ENCODE measurements at places on chromosomes 1 and 21. TPM values are rescaled to one million over a fixed set of nuclear protein-coding genes. Genes with fewer than 3 reads are reported as not detected.

DNA sequence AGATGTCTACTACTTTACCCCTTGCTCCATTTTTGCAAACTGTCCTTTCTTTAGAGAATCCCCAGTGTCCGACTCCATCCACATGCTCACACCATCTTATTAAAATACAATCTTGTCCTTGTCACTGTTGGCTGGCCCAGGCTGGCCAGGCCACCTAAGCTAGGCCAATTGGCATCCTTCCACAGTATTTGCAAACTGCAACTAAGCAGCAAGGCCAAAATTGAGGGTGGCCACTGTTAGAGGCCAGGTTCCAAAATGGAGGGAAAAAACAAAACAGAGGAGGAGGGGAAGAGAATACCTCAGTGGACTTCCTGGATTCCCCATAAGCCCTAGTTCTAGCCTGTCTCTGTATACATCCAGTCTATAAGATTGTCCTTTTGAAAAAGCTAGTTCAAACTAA, 4.3 kb downstream of the FAM89A start:
- no peak for DNase-seq

GRCh38 chr21:46100426-46100825, 2.5 kb downstream of the COL6A2 start:
- DNase-seq: no peak

DNA sequence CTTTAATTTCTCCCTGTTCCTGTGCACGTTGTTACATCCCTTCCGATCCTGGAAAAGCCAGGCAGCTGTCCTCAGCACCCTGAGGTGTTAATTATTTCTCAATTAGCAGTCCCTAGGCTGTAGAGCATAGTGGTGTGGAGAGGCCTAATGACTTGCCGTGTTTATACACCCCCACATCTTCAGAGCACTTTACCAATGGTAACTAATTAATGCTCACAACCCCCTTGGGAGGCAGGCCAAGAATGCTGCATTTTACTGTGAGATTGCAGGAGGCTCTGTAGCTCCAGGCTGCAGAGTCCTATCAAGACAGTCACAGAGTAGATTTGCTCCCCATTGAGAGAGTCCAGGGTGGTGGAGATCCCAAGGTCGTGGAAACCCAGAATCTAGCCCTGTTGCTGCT, 2.4 kb upstream of the PARS2 start:
- no peak for DNase-seq

Gene DMRTA2
- polyA plus RNA-seq: not detected

Gene LCE1F
- 0.96 TPM for polyA plus RNA-seq

DNA sequence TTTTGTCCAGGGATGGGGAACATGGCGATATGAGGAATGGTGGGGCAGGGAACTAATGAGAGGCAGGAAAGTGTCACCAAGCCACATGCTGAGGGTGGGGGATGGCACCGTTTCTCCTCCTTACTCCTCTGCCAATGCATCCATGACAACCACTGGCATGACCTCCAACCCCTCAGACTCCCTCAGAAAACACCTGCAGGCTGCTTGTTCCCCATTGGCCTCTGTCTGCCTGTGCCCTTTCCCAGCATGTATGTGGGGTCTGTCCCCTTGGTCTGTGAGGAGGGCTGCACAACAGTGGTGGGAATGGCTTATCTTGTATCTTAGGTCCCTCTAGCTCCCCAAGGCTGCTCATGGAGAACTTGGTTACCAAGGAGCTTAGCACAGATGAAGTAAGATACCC, 137.2 kb upstream of the NGF start:
- no peak for DNase-seq

- no peak for DNase-seq
Observed at GRCh38 chr21:15788847-15789523, 59.2 kb downstream of the USP25 start.

DNA sequence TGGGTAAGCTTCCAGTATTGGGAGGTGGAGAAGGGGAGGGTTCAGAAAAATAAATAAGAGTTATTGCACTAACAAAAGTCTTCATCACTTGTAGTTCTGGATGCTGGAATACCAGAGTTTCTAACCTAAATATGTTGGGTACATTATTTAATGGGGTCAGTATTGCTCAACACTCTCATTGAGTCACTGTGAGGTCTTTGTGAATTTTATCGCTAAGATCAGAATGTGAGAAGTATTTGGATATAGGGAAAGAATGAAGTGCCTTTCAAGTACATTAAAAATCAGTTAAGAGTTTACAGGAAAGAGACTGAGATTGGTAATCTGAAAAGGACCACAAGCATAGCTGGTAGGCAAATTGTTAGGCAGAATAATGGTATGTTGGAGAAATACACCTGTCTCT, 8.8 kb downstream of the SNRPE start:
- no peak for DNase-seq

DNA sequence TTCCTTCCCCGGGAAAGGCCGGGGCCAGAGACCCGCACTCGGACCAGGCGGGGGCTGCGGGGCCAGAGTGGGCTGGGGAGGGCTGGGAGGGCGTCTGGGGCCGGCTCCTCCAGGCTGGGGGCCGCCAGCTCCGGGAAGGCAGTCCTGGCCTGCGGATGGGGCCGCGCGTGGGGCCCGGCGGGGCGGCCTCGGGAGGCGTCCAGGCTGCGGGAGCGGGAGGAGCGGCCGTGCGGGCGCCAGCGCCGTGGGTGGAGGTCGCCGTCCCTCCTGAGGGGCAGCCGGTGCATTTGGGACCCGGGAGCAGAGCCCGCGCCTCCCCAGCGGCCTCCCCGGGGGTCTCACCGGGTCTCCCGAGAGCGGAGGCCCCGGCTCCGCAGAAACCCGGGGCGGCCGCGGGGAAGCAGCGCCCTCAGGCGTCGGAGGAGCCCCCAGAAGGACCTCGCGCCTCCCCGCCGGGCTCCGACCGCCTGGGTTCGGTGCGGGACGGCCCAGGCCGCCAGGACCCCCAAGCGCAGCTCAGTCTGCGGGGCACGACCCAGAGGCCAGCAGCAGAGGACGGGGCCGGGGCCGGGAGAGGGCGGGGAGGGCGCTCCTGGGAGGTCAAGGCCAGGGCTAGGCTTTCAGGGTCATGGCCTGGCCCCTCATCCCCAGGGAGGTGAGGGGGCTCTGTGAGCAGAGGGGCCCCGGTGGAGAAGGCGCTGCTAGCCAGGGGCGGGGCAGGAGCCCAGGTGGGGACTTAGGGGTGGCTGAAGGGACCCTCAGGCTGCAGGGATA, 7.2 kb upstream of the SLX9 start:
- DNase-seq: no peak

Data from GM12878 (cell line).